Fibroblast of gingiva (primary cell): ENCODE measurements at places on chromosomes 6 and 20.

DNA sequence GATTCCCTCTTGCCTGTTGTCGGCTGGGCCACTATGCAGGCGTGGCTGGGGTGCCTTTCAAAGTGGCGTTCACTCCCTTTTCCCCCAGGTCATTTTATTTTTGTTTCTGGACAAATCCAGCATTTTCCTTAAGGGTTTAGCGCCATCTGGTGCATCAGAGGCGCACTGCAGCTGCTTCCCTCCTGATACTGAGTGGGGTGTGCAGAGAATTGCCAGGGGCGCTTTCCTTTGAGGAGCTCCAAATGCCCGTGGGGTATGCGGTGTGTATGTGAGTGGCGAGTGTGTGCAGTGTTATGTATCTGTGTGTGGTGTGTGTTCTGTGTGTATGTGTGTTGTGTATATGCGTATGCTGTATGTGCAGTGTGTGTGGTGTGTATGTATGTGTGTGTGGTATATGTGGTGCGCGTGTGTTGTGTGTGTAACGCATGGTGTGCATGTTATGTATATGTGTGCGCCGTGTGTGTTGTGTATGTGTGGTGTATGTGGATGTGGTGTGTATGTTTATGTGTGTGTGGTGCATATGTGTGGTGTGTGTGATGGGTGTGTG, 100.1 kb upstream of the AGPAT4 start:
- DNase-seq = peak; percentile 37

DNA sequence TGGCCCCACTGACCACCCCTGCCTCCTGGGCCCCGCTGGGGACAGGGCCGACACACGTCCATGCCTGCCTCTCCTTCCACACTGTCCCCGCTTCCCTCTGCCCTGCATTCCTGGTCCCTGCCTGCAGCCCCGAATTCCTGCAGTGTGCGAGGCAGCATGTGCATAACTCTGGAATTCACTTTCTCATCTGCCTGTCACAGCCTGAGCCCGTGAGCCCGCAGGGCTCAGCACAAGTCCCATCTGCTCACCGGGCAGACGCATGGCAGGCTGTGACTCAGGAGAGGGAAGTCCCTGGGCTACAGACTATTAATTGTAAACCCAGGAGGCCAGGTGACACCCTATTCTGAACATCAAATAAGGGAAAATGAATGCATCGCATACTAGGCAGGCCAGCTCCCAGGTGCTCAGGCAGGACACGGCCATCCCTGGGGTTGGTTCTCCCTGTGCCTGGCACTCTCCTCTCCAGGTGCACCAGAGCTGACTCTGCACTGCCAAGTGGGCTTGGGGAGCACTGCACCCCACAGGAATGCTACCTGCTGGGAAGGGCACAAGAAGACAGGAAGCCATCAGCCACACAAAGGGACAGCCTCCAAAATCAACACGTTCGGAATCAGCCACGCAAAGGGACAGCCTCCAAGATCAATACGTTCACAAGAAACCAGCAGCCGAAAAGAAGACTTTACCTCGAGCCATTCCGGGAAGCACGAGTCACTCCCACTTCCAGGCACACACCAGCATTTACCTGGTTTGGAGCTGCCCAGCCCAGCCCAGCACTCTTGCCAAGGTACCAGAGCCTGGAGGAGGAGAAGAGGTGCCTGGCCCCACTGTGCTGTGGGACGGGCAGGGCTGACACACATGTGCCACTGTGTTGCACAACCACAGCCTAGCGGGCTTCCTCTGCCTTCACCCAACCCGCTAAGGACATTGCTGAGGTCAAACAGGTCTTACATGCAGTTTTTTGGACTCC, 65.9 kb downstream of the DLL1 start:
- DNase-seq = no peak

DNA sequence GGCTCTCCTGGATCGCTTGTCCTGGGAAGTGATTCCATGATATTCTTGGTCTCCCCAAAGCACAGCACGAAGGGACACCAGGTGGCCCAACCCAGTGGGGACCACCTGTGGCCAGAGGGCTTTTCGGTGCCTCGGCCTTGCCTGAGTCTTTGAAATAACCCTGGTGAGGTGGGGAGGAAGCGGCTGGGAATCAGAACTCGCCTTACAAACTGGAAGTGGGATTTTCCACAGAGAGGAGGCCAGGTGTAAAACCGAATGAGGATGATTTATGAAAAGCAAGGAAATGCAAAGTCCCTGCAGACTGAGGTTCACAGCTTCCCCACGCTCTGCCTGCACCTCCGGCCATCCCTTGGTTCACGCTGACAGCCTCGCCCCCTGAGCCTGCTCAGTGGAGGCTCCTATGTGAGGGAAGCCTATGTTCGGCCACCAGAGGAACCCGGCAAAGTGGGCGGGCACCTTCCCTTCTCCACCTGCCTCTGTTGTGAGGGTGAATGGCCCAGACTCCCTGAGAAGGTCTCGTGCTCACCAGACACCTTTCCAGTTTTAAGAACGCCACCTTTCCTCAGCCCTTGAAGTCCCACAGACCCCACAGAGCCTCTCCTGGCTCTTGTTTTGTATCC, 133.8 kb upstream of the CST7 start:
- no peak for DNase-seq

DNA sequence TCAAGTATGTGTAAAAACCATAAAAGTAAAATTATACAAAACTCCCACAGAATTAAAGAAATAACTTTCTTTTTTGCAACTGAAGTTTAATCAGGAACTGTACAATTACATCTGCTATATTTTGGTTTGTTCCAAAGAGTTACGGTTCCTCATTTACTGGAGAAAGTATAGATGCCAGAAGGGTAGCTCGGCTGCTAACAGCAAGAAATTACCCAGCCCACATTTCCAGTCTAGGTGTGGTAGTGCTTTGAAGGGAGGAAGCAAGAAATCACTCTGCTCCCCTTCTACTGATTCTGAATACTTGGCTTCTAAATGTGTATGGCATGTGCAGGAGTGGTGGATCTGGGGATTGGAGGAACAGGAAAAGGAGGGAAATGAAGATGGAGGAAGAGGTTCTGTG, 441.3 kb downstream of the CDC5L start:
- DNase-seq = no peak

DNA sequence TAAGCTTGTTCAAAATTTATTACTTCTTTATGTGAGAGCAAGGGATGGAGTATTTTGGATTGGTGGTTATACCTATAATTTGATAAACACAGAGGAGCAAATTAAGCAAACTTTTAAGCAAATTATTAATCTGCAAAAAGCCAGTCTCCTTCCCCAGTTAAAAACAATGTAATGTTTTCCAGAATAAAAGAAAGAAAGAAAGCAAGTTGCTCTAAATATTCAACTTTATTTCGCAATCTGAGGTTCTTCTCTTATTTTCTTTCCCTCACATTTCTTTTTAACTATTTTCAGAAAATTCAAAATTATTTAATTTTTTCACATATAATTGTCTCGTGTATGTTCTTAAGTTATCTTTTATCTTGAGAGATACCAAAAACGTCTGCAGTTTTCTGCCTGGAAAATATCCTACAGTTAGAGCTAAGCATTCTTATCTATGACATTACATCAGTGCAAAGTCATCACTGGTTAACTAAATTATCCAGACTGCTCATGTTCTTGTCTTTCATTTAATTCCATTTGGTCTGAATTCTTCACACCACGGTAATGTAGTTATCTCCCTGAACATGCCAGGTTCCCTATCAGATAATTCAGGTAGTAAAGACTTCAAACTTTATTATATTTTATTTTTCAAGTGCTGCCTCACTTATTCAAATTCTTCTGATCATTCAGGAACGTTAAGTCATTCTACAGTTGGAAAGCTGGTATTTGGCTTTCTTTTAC, 3.3 kb upstream of the CNKSR3 start:
- DNase-seq = no peak

GRCh38 chr6:147738099-147738498, 229.6 kb downstream of the SAMD5 start:
- no peak for DNase-seq

- no peak for DNase-seq
These were observed 14.7 kb downstream of the CLDN20 start for GRCh38 chr6:155278319-155279049.

DNA sequence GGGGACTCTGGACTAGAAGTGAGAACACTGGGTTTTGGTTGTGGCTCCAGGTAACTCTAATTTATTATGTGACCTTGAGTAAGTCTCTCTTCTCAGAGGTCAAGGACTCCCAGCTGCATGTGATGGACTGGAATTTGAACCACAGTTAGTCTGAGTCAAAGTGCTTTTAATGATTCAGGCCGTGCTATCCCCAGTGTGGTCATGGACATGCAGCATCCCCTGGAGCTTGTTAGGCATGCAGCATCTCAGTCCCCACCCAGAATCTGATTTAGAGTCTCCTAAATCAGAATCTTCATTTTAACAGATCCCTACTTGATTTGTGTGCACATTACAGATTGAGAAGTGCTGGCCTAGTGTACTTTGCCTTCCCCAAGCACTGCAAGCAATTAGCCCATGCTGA, 74.2 kb downstream of the TOX2 start:
- DNase-seq = peak; percentile 20

DNA sequence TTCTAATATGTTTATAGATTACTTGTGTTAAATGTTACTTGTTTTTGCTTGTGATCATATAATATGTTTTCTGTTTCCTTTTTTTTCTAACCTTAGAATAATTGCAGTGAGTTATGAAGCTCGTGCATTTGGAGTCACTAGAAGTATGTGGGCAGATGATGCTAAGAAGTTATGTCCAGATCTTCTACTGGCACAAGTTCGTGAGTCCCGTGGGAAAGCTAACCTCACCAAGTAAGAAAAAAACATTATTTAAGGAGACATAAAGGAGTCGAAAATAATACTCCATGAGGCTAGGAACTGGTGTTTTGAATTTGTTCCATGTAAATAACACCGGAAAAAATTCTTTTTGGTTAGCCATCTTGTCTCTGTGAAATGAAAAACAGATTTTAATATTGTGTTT, 6.9 kb downstream of the POLH start:
- DNase-seq = peak; percentile 31

- no peak for DNase-seq
These were observed 27.1 kb downstream of the SYNJ2 start for GRCh38 chr6:158008864-158009113.

DNA sequence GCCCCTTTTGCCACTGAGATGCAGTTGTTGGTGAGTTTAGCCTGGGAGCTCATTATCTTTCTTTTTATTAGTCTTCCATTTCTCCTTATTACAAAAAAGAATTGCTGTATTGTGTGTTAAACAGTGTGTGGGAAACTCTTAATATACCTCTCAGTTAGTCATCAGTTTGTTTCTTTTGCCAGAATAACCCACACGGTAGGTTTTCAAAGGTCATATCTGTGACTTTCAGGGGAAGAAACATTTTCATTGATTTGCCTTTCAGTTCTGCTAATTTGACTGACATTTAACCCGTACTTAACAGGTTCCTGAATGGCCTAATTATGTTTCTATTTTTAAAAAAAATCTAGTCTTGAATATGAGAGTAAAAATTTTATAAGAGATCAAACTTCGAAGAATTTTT, 145.3 kb downstream of the KHDC1L start:
- no peak for DNase-seq

- no peak for DNase-seq
These were observed 128.5 kb upstream of the SYNDIG1 start for GRCh38 chr20:24340933-24341332.

- DNase-seq = no peak
These were observed 3.5 kb upstream of the LTA start for GRCh38 chr6:31568537-31568961.

GRCh38 chr6:164694386-164694785, 615.0 kb downstream of the C6orf118 start:
- no peak for DNase-seq

DNA sequence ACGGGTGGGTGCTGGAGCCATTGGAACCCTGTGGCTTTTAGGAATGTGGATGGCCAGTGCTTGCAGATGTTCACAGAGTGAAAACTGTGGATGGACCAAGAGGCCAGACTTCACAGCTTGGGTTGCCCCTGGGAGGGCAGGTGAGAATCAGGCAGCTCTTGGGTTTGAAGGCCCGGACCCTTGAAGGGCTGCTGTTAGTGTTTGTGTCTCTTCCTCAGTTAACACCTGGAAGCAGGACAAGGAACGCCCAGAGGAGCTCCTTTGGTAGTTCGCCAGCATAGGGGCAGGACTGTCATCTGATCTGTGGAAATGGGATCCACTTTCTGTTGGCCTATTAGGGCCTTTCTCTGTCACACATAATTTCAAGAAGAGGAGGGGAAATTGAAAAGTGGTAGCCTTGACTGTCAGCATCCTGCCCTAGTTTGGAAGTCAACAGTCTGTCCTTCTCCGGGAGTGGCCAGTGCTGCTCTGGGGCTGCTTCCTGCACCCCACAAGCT, 43.6 kb downstream of the RIOK1 start:
- DNase-seq = no peak

GRCh38 chr6:117674503-117674902, 766 bp upstream of the NUS1 start:
- DNase-seq = no peak

- peak; percentile 94 for DNase-seq
These were observed 9.1 kb downstream of the BCL2L1 start for GRCh38 chr20:31713312-31714273.
